B cell (primary cell): ENCODE measurements at places on chromosomes 4 and X.

GRCh38 chr4:153927451-153927850 lies 138.6 kb upstream of the SFRP2 start:
- no peak overlapping the region for H3K27ac ChIP-seq
- no peak for DNase-seq
- H3K36me3 ChIP-seq, result no peaks in the 10 kb centered on the region

DNA sequence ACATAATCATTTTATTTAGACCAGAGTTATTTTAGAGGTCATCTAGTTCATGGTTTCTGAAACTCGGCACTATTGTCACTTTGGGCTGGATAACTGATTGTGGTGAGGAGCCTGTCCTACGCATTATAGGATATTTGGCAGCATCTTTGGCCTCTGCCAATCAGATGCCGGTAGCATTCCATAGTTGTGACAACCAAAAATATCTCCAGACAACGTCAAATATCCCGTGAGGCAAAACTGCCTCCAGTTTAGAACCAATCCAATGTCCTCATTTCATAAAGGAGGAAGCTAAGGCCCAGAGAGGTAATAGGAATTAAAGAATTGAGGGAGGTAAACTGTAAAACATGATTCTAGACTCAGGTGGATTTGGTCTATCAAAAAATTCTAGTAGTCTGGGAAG lies 6.1 kb downstream of the ZMAT1 start:
- H3K36me3 ChIP-seq, result no peaks in the 10 kb centered on the region
- H3K27ac ChIP-seq, result no peak overlapping the region
- H3K27me3 ChIP-seq, result no peaks in the 10 kb centered on the region

DNA sequence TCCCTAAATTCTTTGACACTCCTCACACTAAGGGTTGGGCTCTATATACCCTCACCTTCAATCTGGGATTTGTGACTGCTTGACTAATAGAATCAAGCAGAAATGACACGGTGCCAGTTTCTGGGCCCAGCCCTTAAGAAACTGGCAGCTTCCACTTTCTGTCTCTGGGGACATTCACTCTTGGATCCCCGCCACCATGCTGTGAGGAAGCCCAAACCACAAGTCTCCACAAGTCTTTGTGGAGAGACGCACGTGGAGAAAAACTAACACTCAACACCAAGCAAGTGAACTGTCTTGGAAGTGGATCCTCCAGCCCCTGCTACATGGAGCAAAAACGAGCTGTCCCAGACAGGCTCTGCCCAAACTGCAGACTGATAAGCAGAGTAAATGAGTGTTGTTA lies 1.1 kb upstream of the EDNRA start:
- H3K36me3 ChIP-seq, result no peaks in the 10 kb centered on the region
- no peak overlapping the region for H3K4me3 ChIP-seq
- DNase-seq, result no peak
- no peak overlapping the region for H3K27ac ChIP-seq

DNA sequence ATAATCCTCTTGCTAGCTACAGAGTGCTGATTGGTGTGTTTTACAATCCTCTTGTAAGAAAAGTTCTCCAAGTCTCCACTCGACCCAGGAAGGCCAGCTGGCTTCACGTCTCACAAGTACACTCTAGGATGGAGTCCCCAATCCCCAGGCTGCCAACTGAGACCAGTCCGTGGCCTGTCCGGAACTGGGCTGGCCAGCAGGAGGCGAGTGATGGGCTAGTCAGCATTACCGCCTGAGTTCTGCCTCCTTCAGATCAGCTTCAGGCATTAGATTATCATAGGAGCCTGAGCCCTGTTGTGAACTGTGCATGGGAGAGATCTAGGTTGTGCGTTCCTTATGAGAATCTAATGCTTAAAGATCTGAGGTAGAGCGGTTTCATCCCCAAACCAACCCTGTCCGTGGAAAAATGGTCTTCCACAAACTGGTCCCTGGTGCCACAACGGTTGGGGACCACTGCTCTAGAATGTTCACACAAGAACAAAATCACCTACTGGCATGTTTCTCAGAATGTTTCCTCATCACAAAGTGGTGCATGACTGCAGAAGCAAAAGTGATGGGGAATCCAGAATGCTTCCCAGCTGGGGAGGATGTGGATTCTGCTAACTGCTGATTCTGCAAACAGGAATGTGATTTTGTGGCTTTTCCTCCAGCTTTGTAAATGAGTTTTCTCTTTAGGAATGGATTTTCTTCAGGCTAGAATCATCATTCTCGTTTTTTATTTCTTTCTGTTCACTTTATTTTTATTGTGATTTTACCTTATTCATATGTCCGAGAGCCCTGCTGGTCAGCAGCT lies 40.9 kb downstream of the SEPTIN11 start:
- DNase-seq, result no peak
- H3K27ac ChIP-seq, result no peak overlapping the region
- no peaks in the 10 kb centered on the region for H3K36me3 ChIP-seq
- H3K4me3 ChIP-seq, result no peak overlapping the region
- H3K4me1 ChIP-seq, result peaks cover 7% of the 10 kb centered on the region
- H3K27me3 ChIP-seq, result no peaks in the 10 kb centered on the region
